ENCODE measurements at places on chromosomes 11 and 22. TPM values are rescaled to one million over a fixed set of nuclear protein-coding genes. Genes with fewer than 3 reads are reported as not detected.

DNA sequence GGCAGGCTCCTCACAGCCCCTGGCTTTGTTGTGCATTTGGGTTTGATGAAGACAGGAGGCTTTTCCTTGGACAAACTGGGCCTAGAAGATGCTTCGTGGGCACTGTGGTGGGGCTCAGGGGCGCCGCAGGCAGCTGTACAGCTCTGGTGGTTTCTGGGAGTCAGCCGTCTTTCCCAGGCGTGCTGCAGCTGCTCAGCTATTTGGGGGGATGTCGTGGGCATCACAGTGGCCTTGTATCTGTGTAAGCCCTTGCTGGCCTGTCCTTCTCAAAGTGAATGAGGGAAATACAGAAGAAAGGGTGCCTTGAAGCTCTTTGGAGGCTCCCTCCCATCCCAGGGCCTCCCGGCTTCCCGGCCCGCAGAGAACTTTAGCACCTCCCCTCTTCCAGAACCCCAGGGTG is 89.5 kb downstream of the TBC1D22A start:
- no peak overlapping the region for H3K4me3 ChIP-seq
- no peaks in the 10 kb centered on the region for H3K27me3 ChIP-seq
- no peaks in the 10 kb centered on the region for H3K36me3 ChIP-seq
- no peak overlapping the region for H3K27ac ChIP-seq

GRCh38 chr11:257766-258493 is 20.3 kb upstream of the NLRP6 start:
- no peaks in the 10 kb centered on the region for H3K27me3 ChIP-seq
- no peak overlapping the region for H3K4me3 ChIP-seq
- DNase-seq = no peak
- H3K27ac ChIP-seq = no peak overlapping the region
- no peaks in the 10 kb centered on the region for H3K4me1 ChIP-seq

- H3K4me1 ChIP-seq = no peaks in the 10 kb centered on the region
- no peak overlapping the region for H3K4me3 ChIP-seq
- no peak for DNase-seq
- H3K27me3 ChIP-seq = no peaks in the 10 kb centered on the region
Measured at GRCh38 chr11:104370478-104370877, 206.5 kb upstream of the PDGFD start.

GRCh38 chr11:110530900-110531741 is 101.4 kb downstream of the FDX1 start:
- no peak overlapping the region for H3K4me3 ChIP-seq
- H3K27ac ChIP-seq = no peak overlapping the region
- DNase-seq = no peak
- no peaks in the 10 kb centered on the region for H3K27me3 ChIP-seq

Gene RRAS2
- 15.7 TPM for total RNA-seq

DNA sequence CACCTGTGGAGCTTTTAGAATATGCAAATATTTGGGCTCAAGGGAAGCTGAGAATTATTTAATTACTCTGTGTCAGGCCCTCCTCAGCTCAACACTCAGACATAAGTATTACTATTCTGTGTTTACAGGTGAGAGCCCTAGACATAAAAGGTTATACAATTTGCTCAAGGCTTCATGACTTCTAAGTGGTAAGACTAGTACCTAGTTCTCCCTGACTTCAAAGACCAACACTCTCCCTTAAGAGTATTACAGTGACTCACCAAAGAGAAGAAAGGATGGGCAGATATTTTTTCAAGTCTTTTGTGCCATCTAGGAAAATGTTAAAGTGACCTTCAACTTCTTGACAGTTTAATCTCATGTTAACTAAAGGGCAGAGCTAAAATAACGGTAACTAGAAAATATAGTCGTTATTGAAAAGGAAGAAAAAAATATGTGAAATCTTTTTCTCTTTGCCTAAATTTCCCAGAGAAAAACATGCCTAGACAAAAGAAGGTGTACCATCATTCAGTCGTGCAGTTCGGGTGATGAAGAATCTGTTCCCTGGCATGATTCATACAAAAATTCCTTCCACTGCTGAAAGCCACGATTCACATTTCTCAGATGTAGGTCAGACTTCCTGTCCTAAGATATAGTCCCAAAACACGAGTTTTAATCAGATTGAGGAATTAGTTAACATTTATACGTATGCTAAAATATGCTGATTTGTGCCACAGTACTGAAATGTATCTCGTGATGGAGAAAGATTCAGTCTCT is 849.1 kb upstream of the API5 start:
- H3K27ac ChIP-seq = no peak overlapping the region
- no peaks in the 10 kb centered on the region for H3K36me3 ChIP-seq
- H3K4me1 ChIP-seq = no peaks in the 10 kb centered on the region

GRCh38 chr11:13026722-13027121 is 17.6 kb downstream of the RASSF10 start:
- DNase-seq = no peak

Gene GLYATL2
- total RNA-seq = not detected

GRCh38 chr11:46778416-46778815 is 59.4 kb downstream of the F2 start:
- H3K27ac ChIP-seq = no peak overlapping the region
- no peaks in the 10 kb centered on the region for H3K27me3 ChIP-seq
- peaks cover 14% of the 10 kb centered on the region for H3K36me3 ChIP-seq
- H3K4me1 ChIP-seq = no peaks in the 10 kb centered on the region
- DNase-seq = no peak
- no peak overlapping the region for H3K4me3 ChIP-seq

- H3K36me3 ChIP-seq = no peaks in the 10 kb centered on the region
- H3K4me1 ChIP-seq = no peaks in the 10 kb centered on the region
- no peak overlapping the region for H3K27ac ChIP-seq
- no peaks in the 10 kb centered on the region for H3K27me3 ChIP-seq
Measured at GRCh38 chr22:47278655-47279054, 516.2 kb downstream of the TBC1D22A start.

GRCh38 chr11:69444381-69445130 is 36.9 kb upstream of the LINC01488 start:
- H3K36me3 ChIP-seq = no peaks in the 10 kb centered on the region
- peak overlapping the region; percentile 80 for H3K27ac ChIP-seq
- H3K4me3 ChIP-seq = peak overlapping the region; percentile 31
- peaks cover 7% of the 10 kb centered on the region for H3K4me1 ChIP-seq
- H3K27me3 ChIP-seq = no peaks in the 10 kb centered on the region
- peak; percentile 62 for DNase-seq

Gene KCNE3
- total RNA-seq = 5.6 TPM

Gene APOBEC3F
- total RNA-seq = 3.1 TPM

- DNase-seq = peak; percentile 40
- no peaks in the 10 kb centered on the region for H3K27me3 ChIP-seq
- no peaks in the 10 kb centered on the region for H3K36me3 ChIP-seq
- H3K4me3 ChIP-seq = no peak overlapping the region
Measured at GRCh38 chr22:20010307-20011122, 6.1 kb downstream of the ARVCF start.

Gene KCNJ1
- 0.03 TPM for total RNA-seq

GRCh38 chr22:45295492-45295891 is 10.7 kb downstream of the UPK3A start:
- H3K4me3 ChIP-seq = no peak overlapping the region
- H3K27me3 ChIP-seq = no peaks in the 10 kb centered on the region

- no peak for DNase-seq
- H3K36me3 ChIP-seq = no peaks in the 10 kb centered on the region
- no peaks in the 10 kb centered on the region for H3K27me3 ChIP-seq
- H3K4me1 ChIP-seq = peaks cover 32% of the 10 kb centered on the region
- H3K4me3 ChIP-seq = no peak overlapping the region
- peak overlapping the region; percentile 13 for H3K27ac ChIP-seq
Measured at GRCh38 chr11:35143297-35144135, 4.5 kb downstream of the CD44 start.

Gene GUCY1A2
- 14.5 TPM for total RNA-seq

DNA sequence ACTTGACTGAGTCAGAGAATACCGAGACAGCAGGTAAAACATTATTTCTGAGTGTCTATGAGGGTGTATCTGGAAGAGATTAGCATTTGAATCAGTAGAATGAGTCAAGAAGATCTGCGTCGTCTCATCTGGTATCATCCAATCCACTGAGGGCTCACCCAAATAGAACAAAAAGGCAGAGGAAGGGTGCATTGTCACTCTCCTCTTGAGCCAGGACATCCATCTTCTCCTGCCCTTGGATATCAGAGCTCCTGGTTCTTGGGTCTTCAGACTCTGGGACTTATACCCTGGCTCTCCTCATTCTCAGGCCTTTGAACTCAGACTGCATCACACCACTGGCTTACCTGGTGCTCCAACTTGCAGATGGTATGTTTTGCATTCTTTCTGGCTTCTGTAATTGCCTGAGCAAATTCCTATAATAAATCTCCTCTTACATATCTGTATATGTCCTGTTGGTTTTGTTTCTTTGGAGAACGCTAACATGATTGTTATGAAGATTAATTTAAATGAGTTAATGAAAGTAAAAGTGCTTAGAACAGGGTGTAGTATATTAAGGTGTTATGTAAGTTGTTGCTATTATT is 49.3 kb downstream of the ME3 start:
- DNase-seq = no peak
- no peak overlapping the region for H3K4me3 ChIP-seq
- H3K4me1 ChIP-seq = peaks cover 12% of the 10 kb centered on the region
- H3K27me3 ChIP-seq = no peaks in the 10 kb centered on the region
- no peak overlapping the region for H3K27ac ChIP-seq

DNA sequence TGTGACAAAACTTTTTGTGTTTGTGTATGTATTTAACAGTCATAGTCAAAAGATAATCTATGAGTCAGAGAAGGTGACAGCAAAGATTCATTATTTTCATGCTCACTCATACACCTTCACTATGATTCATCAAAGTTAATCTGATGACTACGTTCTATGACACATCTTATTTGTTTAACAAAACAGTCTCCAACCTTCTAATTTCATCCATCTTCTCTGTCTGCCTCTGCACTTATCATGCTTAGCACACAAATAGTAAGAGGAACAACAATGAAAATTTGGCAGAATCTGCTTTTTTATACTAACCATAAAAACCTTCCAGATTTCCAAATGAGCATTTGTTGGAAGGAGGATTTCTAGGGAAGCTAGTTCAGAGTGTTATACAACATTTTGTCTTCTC is 568.9 kb downstream of the LUZP2 start:
- no peak overlapping the region for H3K27ac ChIP-seq
- H3K4me1 ChIP-seq = no peaks in the 10 kb centered on the region
- H3K36me3 ChIP-seq = no peaks in the 10 kb centered on the region
- H3K4me3 ChIP-seq = no peak overlapping the region
- no peak for DNase-seq
- no peaks in the 10 kb centered on the region for H3K27me3 ChIP-seq

DNA sequence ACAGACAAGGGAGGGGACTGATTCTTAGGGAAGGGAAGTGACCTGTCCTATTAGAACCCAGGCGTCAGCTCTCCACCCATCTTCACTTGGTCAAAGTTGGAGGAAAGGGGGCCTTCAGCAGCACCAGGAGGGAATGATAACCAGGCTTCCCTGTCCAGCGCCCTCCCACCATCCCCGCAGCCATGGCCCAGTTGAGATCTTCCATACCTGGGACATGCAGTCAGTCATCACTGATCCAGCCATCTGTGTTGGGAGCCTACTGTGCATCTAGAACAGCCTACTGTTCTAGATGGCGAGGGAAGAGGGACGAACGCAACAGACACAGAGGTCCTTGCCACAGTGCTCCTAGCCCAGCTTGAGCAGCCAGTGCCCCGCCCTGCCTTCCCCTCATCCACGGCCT is 40.6 kb downstream of the PDGFB start:
- DNase-seq = no peak
- H3K27me3 ChIP-seq = no peaks in the 10 kb centered on the region
- H3K4me3 ChIP-seq = no peak overlapping the region
- no peaks in the 10 kb centered on the region for H3K36me3 ChIP-seq
- no peak overlapping the region for H3K27ac ChIP-seq
- peaks cover 12% of the 10 kb centered on the region for H3K4me1 ChIP-seq

DNA sequence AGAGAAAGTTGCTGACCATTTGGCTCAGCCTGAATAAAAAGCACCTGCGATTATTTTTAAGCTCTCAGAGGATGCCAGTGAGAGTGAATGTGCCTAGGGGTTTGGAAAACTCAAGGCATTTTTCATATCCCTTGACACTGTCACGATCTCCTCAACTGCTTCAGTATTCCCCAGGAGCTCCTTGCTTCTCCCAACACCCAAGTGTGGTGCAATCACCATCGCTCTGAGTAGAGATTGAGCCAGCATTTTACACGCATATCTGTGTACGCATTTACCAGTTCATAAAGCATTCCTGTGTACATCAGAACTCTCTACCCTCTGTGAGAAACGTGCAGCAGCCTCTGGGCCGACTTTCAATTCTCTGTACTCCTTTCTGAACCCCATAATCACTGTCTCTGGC is 1.3 kb downstream of the SRRD start:
- H3K27me3 ChIP-seq = no peaks in the 10 kb centered on the region
- H3K4me3 ChIP-seq = peak overlapping the region; percentile 98
- peaks cover 8% of the 10 kb centered on the region for H3K4me1 ChIP-seq

GRCh38 chr11:73521621-73522020 is 76.3 kb downstream of the FAM168A start:
- no peaks in the 10 kb centered on the region for H3K4me1 ChIP-seq
- no peak overlapping the region for H3K27ac ChIP-seq

GRCh38 chr11:92714111-92714510 is 255.3 kb upstream of the MTNR1B start:
- DNase-seq = no peak

DNA sequence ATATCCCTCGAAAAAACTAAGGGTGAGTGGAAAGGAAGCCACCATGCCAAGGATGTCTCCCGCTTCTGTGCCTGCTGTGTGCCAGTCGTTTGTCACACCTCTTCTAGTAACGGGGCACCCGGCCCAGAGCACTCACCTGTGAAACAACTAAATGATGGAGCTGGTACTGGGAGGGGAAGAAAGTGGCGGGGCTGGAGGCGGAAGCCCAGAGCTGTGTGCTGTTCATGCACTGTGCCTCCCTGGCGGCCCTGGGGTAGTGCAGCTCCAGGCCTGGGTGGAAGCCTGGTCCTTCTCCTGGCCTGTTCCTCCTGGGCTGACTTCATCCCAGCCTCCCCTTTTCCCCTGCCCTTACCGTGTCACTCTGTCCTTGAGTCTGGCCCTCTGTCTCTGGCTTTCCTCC is 130.2 kb downstream of the CEP164 start:
- no peak overlapping the region for H3K4me3 ChIP-seq
- H3K36me3 ChIP-seq = no peaks in the 10 kb centered on the region
- DNase-seq = peak; percentile 27
- H3K27me3 ChIP-seq = no peaks in the 10 kb centered on the region

DNA sequence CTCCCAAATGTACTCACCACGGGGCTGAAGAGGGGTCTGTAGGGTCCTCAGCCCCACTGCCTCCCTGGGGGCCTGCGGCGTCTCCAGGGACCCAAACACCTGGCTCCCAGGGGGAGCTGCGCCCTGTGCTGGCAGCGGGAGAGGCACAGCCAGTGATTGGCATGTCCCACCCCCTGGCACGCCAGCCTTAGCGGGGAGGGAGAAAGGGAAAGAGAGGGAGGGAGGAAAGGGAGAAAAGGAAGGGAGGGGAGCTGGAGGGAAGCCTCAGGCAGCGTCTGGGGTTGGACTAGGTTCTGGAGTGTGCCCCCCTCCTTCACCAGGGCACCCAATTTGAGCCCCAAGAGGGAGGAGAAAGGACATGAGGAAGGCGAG is at the start of gene CHRM1:
Gene CHRM1 (minus strand): TSS at position 163 of the 372 bp plus-strand sequence. CDS start 10,263 bp downstream, outside the sequence.
- DNase-seq = peak; percentile 30
- no peaks in the 10 kb centered on the region for H3K27me3 ChIP-seq
- no peaks in the 10 kb centered on the region for H3K4me1 ChIP-seq
- no peaks in the 10 kb centered on the region for H3K36me3 ChIP-seq
- no peak within 1 kb of the TSS for H3K27ac ChIP-seq
